ENCODE measurements at places on chromosomes 6 and 20.

- DNase-seq: no peak
Measured at GRCh38 chr20:41032271-41032670, 3.6 kb downstream of the TOP1 start.

- DNase-seq: no peak
Measured at GRCh38 chr20:1474817-1475603, 8.4 kb upstream of the NSFL1C start.

DNA sequence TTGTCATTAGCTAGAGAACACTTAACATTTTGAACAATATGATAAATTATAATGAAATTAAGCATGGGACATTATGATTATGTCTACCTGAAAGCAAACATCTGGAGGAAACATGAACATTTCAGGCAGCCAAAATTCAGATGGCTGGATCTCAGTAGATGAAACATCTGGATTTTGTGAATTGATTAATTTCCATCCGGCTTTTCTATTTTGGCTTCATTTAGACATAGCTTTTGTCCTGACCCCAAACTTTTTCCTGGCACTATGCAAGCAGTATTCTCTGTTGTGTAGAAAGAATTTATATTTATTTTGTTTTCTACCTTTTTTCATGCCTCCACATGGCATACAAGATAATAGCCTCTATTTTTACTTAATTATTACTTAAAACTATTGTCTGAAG is 186.3 kb downstream of the OGFRL1 start:
- DNase-seq: no peak

DNA sequence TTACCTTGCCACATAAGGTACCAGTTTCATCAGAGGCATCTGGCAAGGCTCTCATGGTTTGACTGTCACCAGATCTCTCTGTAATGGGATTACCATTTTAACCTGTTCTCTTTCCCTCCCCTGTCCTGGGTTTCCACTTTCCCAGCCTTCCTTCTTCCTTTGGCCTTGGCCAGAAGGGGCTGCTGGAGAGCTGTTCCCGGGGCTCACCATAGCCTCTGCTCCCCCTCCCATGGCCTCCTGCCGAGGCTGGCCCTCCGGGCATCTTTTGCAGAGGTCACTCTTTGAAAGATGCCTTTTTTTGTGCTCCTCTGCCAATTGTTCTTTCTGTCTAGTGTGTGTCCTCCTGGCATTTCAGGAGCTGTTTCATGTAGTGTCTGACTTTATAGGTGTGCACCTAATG is 100.7 kb upstream of the SCP2D1 start:
- DNase-seq: no peak

- DNase-seq: no peak
Measured at GRCh38 chr20:38905375-38905774, 20.8 kb upstream of the FAM83D start.

GRCh38 chr6:15322781-15323536 is 77.1 kb downstream of the JARID2 start:
- DNase-seq: no peak

DNA sequence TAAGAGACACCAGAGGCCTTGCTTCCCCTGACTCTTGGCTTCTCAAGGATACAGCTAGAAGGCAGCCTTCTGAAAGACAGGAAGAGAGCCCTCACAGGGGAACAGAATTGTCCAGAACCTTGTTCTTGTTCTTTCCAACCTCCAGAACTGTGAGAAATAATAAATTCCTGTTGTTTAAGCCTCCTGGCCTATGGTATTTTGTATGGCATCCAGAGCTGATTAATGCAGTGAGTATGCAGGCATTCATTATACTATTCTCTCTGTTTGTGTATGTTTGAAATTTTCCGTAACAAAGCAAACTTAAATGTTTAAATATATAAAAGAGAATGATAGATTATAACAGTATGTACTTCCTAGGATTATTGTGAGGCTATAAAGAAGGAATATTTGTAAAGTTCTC is 903.4 kb upstream of the FLRT3 start:
- no peak for DNase-seq

- DNase-seq: no peak
Measured at GRCh38 chr20:35695245-35695749, 3.9 kb downstream of the NFS1 start.

- no peak for DNase-seq
Measured at GRCh38 chr20:47768016-47768824, 17.1 kb downstream of the SULF2 start.

DNA sequence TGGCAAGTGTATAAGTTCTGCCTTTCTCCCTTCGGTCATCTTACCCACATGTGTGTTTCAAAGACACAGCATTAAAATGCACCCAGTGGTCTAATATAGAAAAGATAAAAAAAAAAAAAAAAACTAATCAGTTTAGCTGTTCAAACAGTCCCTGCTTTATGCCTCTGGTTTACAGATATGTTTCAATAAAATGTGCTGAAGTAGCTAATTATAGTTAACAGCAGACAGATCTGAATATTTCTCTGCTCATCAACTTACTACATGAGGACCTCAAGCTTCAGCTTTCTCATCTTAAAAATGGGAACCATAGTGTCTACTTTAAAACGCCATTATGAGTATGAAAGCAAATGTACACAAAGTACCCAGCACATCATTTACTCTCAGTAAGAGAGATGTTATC is 280.6 kb upstream of the DEFB112 start:
- no peak for DNase-seq

GRCh38 chr20:3932277-3932676 is 43.1 kb downstream of the PANK2 start:
- peak; percentile 7 for DNase-seq

GRCh38 chr6:44020148-44020547 is 107.1 kb downstream of the MRPL14 start:
- DNase-seq: no peak

DNA sequence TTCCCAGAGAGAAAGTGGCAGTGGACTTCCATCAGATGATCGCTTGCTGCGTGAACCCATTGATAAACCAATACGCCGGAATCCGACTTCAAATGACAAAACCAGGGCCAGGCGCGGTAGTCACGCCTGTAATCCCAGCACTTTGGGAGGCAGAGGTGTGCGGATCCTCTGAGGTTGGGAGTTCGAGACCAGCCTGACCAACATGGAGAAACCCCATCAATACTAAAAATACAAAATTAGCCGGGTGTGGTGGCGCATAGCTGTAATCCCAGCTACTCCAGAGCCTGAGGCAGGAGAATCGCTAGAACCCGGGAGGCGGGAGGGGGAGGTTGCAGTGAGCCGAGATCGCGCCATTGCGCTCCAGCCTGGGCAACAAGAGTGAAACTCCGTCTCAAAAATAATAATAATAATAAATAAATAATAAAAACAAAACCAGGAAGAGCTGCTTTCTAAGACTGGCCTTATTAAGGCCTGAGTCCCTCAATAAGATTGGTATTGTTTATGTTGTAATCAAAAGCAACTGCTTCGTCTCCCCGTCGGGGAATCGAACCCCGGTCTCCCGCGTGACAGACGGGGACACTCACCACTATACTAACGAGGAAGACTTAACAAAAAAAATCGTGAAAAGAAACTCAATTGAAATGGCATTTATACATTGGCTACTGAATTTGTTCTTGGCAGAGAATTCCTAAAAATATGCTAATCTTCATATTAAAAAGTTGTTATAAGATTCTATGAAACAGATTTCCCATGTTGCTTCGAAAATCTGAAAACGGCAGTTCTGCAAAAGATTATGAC is 110.2 kb upstream of the ZNF184 start:
- DNase-seq: no peak

DNA sequence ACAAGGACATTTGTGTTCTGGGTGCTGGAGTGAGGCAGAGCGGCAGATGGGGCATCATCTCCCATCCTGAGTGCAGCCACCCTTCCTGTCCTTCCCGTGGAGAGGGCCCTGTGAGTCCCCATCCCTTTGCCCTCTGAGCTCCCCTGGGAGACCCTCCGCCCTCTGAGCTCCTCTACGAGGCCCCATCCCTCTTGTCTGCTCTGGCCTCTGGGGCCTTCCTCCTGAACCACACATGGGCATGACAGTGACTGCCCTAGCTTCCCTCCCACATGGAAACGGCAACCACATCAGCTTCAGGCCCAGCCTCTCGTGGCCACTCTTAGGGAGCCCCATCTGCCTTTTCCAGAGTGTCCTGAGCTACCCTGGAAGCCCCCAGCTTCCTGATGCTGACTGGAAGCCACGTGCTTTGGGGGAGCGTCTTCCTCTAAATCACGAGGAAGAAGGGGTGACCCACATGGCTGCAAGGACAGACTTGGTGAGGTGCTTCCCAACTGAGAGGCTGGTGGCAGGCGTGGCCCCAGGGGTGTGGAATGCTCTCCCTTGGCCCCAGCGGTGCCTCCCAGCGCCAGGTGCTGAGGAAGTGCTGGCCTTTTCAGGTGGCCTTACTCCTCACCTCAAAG is 52.6 kb downstream of the GINS1 start:
- DNase-seq: no peak

DNA sequence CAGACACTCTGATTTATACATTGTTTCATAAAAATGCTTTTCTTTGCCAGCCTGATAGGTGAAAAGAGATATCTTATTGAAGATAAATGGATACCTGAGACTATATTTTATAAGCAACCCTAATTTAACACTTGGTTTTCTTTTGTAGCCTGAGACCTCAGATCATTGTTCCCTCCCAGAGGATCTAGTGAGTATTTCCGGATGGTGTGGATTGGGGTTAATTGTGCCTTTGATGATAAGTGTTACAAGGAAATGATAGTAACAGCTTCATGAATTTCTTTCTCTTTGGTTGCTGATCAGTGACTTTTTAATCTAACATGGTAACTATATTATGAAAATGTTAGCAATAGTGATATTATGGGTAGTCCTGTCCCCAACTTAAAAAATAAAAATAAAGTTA is 30.4 kb downstream of the KDM1B start:
- no peak for DNase-seq

DNA sequence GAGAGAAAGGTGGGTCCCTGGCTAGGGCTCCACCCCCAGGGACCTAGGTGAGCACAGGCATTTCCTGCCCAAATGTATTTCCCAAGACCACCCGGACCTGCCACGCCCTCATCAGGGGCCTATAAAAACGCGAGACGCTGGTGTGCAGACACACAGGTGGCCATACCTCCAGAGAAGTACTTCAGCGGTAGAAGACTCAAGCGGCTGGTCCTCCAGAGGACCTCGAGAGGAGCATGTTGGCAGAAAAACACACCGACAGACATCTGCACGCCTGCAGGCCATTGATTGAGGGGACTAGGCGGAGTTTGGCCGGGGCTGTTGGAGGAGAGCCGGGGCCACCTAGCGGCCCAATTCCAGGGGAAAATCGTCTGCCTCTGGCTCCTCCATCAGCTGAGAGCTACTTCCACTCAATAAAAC is 695.8 kb upstream of the MMS22L start:
- no peak for DNase-seq

Data from NCI-H1105 (cell line).